ENCODE measurements at places on chromosomes 7 and 10.

DNA sequence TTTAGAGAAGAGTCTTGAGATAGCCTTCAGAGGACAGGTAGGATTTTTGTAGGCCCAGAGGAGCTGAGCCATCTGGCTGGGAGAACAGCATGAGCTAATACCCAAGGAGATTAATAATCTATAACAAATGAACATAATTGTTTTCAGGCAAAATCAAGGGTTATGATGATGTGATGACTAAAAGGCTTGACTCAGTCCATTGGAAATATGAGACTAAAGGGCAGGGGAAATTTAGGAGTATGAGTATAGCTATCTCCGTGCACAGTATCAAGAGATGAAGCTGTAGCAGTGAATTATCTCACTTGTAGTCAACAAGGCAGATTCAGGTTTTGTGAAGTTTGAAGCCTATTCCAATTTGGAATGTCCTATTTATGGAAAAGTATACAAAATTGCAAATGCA lies 40.1 kb downstream of the CSTF2T start:
- no peak for DNase-seq

- DNase-seq: no peak
These were observed 61.6 kb downstream of the CCDC71L start for GRCh38 chr7:106599343-106599698.

GRCh38 chr10:36492590-36493515 lies 632.5 kb upstream of the ANKRD30A start:
- DNase-seq: peak; percentile 80

DNA sequence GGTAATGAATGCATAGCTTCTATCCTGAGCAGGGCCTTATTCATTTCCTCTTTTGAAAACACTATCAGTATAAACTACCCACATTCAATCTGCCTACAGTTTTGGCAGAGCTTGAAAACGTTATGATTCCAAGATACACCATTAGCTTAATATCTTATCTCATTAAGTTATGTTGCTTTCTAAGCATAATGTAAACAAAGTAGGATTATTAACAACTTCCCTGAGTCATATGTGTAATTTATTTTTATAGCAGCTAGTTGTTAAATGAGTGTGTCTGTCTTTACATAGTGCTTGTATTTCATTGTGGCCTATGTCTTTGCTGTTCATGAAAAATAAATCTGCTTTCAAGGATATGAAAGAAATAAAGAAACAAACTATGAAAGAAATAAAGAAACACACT lies 106.2 kb upstream of the DLX6 start:
- DNase-seq: no peak

- no peak for DNase-seq
These were observed 1.4 kb upstream of the THSD7A start for GRCh38 chr7:11833431-11833830.

- no peak for DNase-seq
These were observed 179.2 kb upstream of the AUTS2 start for GRCh38 chr7:69418869-69419670.

DNA sequence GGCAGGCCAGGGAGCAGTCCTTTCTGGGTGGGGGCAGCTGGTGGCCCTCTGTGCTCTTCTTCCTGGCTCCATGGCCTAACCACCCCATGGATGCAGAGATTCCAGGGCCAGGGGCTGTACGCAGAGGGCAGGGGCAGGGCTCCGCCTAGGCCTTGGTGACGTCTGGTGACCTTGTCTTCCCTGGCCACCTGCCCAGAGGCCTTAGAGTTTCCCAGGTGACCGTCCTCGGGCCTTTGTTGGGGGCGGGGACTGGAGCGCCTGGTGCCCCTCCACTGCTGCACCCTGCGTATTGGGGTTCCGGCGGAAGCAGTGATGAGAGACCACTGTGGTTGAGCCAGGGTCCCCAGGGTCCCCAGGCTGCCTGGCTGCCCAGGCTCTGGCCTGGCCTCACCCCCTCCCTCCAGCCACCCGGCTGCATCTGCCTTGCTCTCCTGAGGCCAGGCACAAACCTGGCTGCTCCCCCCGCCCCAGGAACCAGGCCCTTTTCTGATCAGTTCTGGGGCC lies 10.3 kb downstream of the PWWP2B start:
- DNase-seq: no peak

DNA sequence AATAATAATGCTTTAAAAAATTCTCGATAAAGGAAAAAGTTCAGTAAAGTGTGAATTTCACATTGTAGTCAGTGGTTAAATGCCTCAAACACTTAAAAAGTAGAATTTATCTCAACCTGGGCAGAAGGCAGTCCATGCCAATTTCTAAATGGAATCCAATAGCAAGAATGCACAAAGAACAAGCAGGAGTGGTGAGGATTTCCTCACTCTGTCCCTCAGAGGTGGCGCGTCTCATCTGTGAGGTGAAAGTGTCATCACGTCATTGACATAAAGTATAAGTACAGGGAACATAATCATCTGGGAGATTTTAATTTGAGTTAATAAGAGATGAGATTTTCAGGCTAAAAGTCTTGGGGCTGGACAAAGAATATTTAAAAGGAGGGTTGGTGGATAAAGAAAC lies 10.0 kb upstream of the PRKCQ start:
- DNase-seq: no peak

DNA sequence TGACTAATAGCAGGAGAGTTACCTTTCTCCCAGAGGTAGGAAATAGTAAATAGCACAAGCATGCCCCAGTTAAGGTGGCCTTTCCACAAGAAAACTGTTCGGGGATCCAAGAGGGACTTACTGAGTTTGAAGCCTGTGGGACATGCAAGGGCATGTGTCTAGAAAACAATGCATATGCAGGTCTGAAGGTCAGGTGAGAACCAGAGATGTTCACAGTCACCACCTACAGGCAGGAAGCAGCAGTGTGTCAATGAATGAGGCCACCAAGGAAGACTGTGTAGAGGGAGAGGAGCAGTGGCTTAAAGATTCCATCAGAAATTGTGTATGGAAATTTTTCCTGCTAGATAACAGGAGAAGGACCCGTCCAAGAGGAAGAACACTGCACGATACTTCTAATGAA lies 66.0 kb downstream of the CALD1 start:
- no peak for DNase-seq

GRCh38 chr10:22647244-22647643 lies 67.1 kb downstream of the PIP4K2A start:
- DNase-seq: no peak

DNA sequence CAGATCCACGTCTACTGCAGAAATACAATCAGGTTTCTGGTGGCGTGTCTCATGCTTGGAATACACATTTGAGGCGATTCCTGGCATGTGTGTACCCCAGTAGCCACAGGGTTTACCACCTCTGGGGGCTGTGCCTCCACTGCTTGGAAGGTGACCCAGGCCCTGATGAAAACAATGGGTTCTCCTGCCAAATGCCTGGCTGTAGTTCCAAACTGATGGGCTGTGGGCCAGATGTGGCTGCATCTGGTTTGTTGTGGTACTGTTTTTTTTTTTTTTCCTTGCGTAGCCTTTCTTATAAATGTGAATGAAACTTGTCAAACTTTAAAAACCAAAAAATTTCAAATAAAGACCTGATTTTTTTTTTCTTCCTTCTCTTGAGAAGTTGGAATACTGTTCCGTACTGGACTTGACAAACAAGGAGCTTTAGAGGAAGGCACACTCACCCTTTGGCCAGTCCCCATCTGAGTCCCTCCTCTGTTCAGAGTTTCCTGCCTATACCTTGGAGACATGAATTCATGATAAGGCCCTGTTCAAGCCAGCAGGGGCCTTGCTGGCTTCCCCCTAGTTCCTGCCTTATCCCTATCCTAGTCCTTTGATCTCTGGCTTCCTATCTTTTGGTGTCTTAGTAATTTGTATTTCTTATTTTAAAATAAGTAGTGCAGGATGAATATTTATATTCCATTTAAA lies 217.1 kb downstream of the PHTF2 start:
- DNase-seq: no peak

- DNase-seq: peak; percentile 88
These were observed at the start of gene HOXA13 for GRCh38 chr7:27199849-27200760. TSS of gene HOXA13 (minus strand) at chr7:27200091. CDS start at chr7:27200077, 14 bp downstream.

- DNase-seq: peak; percentile 73
These were observed 16.8 kb upstream of the HBP1 start for GRCh38 chr7:107152011-107152410.

DNA sequence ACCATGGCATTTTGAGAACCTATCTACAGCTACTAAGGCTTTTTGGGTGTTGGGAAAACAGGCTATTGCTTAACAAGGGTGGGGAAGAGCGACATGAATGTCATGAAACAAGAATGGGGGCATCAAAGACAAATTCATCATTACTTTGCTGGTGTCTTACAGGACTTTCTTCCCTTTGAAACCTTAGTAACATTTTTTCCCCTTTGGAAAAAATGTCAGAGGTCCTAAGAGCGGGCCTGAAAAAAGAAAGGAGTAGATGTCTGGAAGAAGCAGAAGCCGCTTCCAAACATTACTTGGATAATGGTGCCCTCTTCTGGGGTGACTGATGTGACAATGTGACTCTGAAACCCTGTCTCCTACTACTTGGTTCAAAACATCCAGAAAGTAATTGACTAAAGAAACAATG lies 3.8 kb upstream of the DDX50 start:
- peak; percentile 81 for DNase-seq

GRCh38 chr7:133860628-133861335 lies 266.4 kb upstream of the LRGUK start:
- no peak for DNase-seq

DNA sequence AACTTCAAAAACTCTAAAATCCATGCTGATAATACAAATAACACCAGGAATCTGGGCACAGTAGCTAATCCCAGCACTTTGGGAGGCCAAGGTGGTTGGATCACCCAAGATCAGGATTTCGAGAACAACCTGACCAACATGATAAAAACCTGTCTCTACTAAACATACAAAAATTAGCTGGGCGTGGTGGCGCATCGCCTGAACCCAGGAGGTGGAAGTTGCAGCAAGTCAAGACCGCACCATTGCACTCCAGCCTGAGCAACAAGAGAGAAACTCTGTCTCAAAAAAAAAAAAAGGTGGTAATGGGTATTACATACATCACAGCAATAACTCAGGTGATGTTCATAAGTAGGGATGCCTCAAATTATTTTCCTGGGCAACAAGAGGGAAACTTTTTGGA lies 315.0 kb upstream of the MEOX2 start:
- DNase-seq: no peak

DNA sequence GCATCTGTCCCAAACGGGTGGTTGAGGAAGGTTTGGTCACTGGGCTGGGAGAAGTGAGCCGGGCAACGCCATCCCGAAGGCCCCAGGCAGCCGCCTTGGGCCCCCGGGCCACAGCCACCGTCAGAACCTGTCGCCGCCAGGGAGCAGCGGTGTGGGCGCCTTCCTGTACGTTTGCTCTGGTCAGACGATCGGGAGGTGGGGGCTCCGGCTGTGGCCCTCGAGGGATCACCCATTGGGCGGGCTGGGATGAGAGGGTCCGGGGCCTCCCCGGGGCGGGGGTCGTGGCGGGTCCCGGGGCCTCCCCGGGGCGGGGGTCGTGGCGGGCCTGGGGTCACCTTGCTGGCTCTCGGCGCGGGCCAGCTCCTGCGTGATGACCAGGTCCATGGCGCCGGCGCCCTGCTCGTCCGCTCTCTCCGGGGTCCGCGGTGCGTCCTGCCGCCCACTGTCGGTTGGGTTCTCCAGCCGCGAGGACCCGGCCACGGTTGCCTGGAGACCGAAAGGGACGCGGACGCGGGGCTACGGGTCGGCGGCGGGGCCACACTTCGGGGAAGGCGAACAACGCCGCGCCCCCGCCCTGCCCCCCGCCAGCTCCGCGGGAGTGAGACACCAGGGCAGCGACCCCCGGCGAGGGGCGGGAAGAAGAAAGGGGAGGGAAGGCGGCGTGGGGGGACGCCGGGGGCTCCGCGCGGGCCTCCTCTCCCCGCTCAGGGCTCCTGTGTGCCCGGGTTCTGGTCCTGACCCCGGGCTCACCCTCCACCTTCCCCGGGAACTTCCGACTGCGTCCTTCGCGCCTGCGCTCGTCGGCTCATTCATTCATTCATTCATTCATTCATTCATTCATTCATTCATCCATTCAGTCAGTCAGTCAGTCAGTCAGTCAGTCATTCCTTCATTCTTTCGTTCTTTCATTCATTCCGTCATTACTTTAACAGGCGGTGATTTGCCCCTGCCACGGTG lies at the start of gene CFAP46:
CFAP46 (minus strand) TSS at position 470 of the 957 bp plus-strand sequence; CDS start at position 384, 86 bp downstream.
- peak; percentile 63 for DNase-seq

DNA sequence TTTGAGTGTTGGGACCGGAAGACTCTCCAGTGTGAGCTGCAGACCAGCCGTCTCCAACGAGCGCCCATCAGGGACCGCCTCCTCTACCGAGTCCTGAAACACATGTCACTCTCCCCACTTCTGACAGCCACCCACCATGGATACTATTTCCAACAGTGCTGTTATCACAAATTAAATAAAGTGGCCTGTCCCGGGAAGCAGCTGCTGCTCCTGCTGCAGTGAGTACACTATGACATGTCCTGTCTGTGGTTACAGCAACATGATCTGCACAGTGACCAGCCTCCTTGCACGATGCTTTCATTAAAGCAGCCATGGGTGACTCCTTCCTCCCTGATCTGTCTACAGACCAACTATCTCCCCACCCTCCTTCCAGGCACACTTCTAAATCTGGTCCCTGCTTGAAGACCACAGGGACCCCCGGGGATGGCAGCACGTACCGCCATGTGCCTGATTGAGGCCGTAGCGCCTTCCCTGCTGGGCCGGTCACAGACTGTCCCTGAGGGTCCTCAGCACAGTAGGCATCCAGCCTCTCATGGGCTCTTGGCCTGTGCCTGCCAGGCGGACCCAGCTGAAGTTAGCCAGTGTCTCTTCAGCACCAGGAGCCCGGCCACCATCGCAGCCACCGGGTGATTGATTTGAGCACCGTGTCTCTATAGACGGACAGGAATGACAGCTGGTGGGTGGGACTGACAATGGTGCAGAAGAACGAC lies 58.8 kb downstream of the TCERG1L start:
- DNase-seq: no peak

DNA sequence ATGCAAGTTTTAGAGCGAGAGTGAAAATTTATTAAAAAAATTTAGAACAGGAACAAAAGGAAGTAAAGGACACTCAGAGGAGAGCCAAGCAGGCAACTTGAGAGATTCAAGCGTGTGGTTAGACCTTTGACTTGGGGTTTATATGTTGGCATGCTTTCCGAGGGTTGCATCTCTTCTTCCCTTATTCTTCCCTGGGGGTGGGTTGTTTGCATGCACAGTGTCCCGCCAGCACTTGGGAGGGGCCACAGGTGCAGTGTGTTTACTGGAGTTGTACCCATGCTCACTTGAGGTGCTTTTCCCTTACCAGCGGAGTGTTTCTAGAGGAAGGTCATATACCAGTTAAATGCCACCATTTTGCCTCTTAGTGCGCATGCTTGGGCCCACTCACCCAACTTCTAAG lies 96.3 kb downstream of the CHN2 start:
- no peak for DNase-seq

DNA sequence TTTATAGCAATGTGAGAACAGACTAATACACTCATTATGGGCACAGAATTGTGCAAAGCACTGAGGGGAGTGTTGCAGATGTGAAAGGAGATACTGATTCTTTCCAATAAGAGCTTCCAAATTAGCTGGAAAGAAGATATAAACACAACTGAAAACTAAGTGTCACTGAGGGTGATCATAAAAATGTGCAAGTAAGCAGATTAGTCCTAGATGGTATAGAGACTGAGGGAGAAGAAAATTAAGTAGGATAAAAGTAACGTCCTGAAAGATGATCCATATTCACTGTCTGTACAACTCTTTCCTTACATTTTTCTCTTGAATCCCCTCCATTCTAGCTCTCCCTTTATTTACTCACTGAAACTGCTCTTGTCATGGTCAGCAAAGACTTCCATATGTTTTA lies 11.2 kb upstream of the NXPH1 start:
- DNase-seq: no peak

Measured in EH (cell line).